ENCODE measurements at places on chromosomes 2 and 18. TPM values are rescaled to one million over a fixed set of nuclear protein-coding genes. Genes with fewer than 3 reads are reported as not detected.
A peak's percentile ranks its signal among the peaks of the same experiment; 100 is the strongest.

DNA sequence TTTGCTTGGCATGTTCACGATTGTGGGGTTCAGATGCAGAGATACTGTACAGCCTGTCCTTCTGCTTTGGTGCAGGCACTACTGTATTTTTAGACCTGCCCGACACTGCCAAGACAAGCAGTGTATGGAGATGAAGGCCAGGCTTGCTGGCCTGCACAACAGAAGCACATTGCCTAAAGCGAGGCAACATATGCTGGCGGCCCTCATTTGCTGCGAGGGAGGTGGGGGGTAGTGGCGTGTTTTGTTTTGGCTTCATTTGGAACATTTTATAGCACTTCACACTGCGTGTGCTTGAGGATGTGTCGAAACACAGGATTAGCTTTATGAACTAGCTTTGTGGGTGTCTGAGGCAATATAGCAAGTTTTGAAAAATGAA, 27.0 kb downstream of the TMEM182 start:
- no peak for DNase-seq

Gene SIX3
- 0.26 TPM for total RNA-seq

- no peak for DNase-seq
Observed at GRCh38 chr18:4251873-4252272, 203.2 kb downstream of the DLGAP1 start.

GRCh38 chr2:62506421-62506750, 391 bp upstream of the TMEM17 start:
- DNase-seq: peak; percentile 15

DNA sequence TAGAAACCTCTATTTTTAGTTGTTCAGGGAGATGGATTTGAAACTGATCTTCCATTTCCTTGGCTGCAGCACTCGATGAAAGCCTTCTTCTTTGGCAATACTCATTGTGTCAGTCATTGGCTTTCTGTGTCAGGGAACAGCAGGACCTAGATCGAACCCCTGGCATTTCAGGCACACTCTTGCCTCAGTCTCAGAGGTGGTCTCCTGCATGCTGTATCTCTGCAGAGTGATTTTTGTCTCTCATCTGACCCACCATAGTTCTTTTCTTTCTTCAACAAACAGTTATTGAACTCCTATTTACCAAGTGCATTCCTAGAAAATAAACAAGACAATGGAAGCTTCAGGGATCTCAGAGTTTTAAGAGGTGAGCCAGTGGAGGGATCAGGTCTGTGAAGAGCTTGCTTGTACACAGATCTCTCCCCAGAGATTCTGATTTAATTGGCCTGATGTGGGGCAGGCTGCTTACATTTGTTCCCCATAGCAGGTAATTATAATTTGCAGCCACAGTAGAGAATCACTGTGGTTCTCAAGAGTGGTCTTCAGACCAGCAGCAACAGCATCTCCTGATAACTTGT, 473.1 kb upstream of the TCF4 start:
- no peak for DNase-seq

Gene IL1R2
- total RNA-seq: 0.64 TPM

GRCh38 chr2:143254110-143254509, 124.9 kb downstream of the ARHGAP15 start:
- DNase-seq: no peak

DNA sequence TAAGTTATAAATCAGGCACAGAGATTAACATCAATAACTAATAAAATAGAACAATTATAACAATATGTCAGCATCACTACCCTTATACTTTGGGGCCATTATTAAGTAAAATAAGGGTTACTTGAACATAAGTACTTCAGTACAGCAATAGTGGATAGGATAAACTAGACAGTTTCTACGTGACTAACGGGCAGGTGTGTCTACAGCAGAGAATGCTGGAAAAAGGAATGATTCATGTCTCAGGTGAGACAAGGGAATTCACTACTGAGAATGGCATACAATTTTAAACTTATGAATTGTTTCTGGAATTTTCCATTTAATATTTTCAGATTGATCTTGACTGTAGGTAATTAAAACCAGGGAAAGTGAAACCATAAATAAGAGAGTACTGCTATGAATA, 5.5 kb downstream of the WDR75 start:
- no peak for DNase-seq

Gene CD8B2
- total RNA-seq: not detected

- DNase-seq: no peak
Observed at GRCh38 chr2:112910219-112910618, 746 bp upstream of the IL37 start.

Gene TRIM43B
- total RNA-seq: not detected

Gene WDR33
- total RNA-seq: 61.2 TPM

Gene DLX1
- not detected for total RNA-seq

- no peak for DNase-seq
Observed at GRCh38 chr2:133788386-133788785, 220.1 kb upstream of the NCKAP5 start.

Gene UGT1A5
- not detected for total RNA-seq

GRCh38 chr18:33840212-33840593, 262.2 kb downstream of the ASXL3 start:
- no peak for DNase-seq

Gene XDH
- total RNA-seq: not detected

- DNase-seq: no peak
Observed at GRCh38 chr2:173109253-173110188, 33.9 kb downstream of the MAP3K20 start.

GRCh38 chr2:49831698-49832367, 677.5 kb upstream of the FSHR start:
- DNase-seq: no peak

- no peak for DNase-seq
Observed at GRCh38 chr18:13878857-13879256, 36.5 kb downstream of the MC2R start.

DNA sequence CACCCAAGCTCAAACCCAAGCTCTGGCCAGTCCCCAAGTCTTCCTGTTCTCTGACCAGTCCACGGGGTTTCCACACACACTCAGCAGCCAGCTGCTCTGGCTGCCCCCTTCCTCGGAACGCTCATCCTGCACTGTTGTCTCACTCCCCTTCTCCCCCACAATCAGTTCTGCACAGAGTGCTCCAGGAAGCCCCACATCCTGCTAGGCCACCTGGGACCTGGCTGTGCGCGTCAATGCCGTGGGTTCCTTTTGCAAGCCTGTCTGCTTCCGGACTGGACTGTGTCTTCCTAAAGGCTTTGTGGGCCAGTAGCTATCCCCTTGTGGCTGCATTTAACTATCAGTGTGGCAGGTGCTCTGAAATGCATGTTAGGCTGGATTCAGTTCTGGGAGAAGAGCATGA, 605.0 kb upstream of the RAB6C start:
- DNase-seq: no peak

- no peak for DNase-seq
Observed at GRCh38 chr2:41905597-41906337, 142.1 kb upstream of the PKDCC start.

DNA sequence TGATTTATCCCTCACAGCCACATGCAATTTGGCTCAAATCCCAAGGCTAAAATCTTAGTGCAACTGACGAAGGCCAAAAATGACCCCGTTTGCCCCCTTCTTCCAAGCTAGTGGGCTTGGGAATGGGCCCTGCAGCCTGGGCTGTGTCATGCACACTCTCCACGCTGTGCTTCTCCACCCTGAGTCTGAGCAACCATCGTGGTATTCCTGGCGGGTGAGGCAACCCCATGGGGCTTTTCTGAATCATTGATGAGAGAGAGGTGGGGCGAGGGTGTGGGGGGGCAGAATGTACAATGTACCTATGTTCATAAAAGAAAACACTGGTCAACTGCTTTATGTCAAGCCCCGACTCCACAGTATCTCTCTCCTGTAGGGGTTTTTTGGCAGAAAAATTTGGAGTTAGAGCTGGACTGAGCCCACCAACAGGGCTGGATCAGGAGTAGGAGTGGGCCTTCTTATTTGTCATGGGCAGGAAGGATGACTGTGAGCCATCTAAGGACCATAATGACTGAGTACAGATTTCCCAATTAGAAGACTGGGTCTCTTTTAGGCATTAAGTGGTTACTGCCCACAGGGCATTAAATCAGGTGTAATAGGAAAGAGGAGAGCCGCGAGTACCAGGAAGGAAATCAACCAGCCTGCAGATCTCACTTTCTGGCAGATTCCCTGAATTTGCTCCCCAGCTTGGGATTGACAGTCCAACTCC, 8.9 kb downstream of the SULT1C2 start:
- no peak for DNase-seq

GRCh38 chr2:6977113-6977741, 60.0 kb downstream of the RNF144A start:
- no peak for DNase-seq

GRCh38 chr18:32093102-32093511, 1.4 kb downstream of the RNF138 start:
- DNase-seq: no peak

Gene LIMS3
- 0.69 TPM for total RNA-seq

All from GM12878 (cell line).